ENCODE measurements at places on chromosomes 12 and 14.
A peak's percentile ranks its signal among the peaks of the same experiment; 100 is the strongest.

DNA sequence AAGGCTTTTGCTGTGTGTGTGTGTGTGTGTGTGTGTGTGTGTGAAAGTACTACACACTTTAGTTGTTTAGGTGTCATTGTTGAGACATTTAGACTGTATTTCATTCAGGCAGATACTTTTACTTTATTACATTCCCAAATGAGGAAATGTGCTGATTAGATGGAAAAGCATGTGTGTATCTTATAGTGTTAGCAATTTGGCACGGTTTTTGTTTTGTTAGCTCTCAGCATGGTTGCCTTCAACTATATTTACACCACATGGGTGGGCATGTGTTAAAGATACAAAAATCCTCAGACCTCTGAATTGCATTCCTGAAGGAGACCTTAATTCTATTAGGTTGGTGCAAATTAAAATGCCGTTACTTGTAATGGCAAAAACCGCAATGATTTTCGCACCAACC, 879.5 kb downstream of the DIO2 start:
- DNase-seq = no peak

DNA sequence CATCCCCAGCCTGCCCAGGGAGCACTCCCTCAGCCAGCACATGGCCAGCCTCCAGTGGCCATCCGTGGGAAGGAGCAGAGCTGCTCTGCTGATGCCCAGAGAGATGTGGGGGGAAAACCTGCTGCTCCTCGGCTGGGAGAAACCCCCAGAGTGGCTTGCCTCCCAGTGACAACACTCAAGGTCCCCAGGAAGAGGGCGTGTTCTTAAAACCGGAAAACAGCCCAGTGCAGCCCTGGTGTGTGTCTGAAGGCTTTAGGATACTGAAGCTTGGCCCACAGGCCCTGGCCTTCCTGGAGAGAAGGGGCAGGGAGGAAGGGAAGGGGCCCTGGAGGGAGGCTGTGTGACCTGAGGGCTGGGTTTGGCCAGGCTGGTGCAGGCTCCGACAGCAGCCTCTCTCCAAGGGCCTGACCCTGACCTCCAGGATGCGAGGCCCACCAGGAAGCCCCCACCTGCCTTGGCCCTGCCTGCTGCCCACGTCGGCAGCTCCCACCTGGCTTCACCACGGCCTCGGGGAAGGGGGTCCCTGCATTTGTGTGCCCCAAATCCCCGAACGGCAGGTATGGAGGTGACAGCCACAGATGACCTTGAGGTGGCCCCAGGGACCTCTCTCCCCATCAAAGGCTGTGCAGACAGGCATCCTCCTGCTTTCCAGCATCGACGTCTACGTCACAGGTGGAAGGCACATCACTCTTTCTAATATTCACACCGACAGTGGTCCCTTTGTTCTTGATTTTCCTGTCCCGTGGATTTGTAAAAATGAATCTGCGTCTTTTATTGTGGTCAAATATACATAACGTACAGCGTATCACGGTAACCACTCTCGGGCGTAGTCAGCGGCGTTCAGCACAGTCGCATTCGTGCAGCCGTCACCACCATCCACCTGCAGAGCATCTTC, 190.0 kb upstream of the C14orf180 start:
- DNase-seq = no peak

DNA sequence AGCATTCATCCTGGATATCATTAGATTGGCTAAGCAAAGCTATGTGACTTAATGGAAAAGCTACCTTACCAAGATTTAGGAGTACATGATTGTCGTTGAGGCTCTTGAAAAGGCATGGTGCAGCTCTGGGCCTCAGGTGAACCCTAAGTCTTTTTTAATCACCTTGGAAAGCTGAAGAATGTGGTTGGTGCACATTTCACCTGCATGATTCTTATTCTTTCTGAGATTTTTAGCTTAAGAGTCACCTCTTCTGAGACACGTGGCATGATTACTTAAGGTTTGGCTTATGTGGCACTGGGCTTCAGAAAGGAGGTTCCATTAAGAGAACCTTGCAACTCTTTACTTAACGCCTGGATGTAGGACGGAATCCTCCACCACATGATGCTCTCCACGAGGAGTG, 498.5 kb downstream of the TMEM117 start:
- no peak for DNase-seq

- DNase-seq = no peak
Measured at GRCh38 chr12:5191803-5192538, 148.3 kb downstream of the KCNA5 start.

DNA sequence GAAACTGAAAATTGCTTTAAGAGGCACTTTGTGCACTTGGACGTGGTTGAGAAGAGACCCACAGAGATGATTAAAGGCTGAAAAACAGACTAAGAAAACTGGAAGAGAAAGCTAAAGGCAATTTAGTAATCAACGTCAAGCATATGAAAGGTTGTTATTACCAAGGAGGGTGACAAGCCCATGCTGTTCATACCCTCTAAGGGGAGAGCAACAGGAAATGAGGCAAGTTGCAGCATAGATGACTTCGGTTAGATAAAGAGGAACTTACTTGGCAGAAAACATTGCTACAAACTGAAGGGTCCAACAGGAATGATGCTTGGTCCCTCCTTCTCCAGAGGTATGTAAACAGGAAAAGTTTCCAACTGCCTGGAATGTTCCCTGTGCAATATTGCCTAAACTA, 107.8 kb downstream of the DUSP6 start:
- peak; percentile 59 for DNase-seq

DNA sequence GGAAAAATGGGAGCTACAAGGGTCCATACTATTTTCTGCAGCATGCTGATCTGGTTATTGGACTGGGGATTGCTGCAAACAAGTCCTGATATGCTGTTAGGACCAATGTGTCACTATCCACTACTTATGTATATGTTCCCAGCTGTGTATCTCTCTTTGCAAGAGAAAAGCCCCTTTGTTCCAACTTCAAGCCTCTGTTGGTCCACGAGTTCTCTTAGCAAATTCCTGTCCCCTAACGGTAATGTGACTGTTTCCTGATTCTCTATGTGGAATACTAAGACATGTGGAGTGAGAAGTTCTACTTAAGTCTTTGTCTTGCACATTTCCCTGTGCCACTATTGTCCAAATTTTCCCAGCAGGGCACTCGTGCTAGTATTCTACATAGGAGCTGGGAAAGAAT, 557.7 kb downstream of the FSCB start:
- DNase-seq = no peak

GRCh38 chr14:84404246-84404645, 1125.7 kb upstream of the FLRT2 start:
- DNase-seq = no peak

DNA sequence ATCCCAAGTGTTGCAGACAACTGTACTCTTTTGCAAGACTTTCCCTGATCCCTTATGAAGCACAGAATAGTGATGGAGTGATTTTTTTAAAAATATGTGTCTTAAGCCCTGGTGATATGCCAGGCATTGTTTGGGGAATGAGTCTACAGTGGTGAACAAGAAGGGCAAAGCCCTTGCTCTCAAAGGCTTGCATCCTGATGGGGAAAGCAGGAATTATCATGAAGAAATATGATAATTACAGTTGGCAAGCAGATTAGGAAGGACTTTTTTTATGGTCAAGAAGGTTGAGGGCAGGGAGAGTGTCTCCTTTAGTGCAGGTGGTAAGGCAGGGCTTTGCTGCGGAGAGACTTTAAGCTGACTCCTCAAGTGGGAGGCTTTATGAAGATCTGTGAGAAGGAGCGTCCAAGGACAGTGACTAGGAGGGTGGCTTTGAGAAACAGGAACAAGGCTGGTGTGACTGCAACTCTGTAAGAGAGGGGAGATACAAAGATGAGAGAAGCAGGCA, 100.2 kb downstream of the SYNE2 start:
- DNase-seq = peak; percentile 24

DNA sequence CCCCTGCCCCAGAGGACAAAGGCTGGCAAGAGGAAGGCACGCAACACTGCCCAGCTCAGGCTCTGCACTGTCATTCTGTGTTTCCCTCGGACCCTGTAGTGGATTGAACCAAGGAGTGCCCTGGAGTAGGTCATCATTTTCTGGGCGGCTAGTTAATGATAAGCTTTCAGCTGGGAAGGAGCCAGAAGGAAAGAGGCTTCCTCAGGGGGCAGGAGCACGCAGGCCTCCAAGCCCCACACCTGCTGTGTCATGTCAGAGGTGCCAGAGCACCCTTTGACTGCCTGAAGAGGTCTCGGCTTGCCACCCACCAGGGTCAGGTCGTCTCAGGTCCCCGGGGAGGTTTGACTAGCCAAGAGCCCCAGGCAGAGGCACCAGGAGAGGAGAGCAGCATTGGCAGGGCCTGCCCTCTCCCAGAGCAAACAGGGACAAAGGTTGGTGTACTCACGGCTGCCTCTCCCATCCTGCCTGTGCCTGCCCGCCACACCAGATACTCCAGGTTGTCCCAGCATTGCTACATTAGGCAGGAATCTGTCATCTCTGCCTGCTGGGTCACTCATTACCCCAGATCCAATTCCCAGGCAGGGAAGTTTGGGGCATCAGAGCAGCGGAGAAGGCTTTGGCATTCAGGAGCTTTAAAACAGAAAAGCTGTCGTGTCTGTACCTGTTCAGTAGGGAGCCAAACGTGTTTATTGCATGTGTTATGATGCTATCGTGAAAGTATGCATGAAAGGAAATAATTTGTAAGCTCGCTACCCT, 33.5 kb upstream of the ATP2A2 start:
- peak; percentile 39 for DNase-seq

GRCh38 chr12:92188517-92189188, 43.0 kb upstream of the BTG1 start:
- DNase-seq = no peak

DNA sequence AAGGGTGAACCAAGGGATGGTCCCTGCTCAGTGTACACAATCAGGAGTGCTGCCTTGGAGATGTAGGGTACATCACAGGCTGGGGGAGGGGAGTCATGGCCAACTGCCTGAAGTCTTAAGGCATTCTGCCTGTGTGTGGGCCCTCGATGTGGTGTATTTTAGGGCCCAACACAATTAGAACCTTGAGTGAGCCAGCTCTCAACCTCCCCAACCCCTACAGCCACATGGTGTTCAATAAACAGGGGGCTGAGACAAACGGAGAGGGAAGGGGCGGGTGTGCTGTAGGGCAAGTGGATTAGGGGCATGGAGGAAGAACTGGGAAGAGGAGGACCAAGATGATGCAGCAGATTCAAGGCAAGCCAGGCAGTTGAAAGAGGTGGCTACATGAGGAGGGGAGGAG, 8.6 kb upstream of the CHD4 start:
- no peak for DNase-seq

DNA sequence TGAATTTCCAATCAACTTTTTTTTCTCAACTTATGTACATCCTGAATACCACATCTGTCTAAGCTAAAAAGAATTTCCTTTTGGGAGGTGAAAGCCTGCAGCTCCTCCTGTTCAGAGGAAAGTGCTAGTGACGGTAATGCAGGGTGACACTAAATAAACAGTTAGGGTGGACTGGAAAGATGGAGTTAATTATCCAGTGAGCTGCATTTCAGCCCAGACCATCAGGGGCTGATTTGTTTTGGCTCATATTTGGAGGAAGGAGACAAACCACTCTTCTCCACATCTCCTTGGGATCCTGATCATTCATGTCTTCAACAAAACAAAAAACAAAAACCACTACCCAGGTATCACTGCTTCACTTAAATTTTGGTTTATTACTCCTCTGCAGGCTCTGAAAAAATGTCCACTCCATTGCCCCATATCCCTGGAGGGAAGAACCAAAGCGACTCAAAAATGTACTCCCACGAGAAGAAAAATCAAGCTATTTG, 5.1 kb upstream of the SIX1 start:
- DNase-seq = no peak

Measured in iris pigment epithelial cell (primary cell).